Hindlimb muscle (tissue), 1 donor: ENCODE measurements at places on chromosomes 5 and 9.
A peak's percentile ranks its signal among the peaks of the same experiment; 100 is the strongest.

- DNase-seq, result no peak
These were observed 24.3 kb upstream of the PRDM9 start for GRCh38 chr5:23483090-23483489.

- DNase-seq, result no peak
These were observed 24.9 kb downstream of the CNTFR start for GRCh38 chr9:34564617-34565016.

GRCh38 chr5:124658867-124659557 is 87.4 kb downstream of the ZNF608 start:
- no peak for DNase-seq

- no peak for DNase-seq
These were observed 37.3 kb upstream of the TRIO start for GRCh38 chr5:14105718-14106410.

GRCh38 chr9:91037511-91038482 is 236.2 kb downstream of the SYK start:
- no peak for DNase-seq

GRCh38 chr5:159975462-159976019 is 33.4 kb upstream of the TTC1 start:
- no peak for DNase-seq

DNA sequence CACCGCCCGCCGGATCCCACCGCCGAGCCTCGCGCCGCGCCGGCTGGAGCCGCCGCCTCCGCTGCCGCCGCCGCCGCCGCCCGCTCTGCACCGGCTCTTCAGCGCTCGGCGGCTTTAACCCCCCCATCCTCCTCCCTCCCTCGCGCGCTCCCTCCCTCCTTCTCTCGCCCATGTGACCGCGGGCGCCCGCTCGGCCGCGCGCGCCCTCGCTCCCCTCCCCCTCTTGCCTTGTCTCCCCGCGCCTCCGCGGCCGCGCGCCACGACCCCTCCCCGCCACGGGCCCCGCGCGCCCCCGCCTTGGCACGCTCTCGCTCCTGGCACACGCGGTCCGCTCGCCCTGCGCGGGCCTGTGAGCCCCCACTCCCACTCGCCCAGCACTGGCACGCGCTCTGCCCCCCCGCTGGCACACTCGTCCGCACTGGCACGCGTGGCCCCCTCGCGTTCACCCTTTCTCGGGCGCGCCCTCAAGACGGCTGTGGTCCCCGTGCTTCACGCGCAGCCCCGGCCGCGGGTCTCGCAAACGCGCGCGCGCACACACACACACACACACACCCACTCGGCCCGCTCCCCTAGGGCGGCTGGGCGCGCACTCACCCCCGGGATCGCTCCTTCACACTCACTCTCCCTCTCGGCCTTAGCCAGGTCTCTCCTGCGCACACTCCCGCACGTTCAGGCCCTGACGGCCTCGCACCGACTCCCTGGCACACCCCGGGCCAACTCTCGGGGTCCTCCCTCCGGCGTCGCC is at the start of gene CNTFR:
TSS of gene CNTFR (minus strand) at position 89 of the 745 bp plus-strand sequence. CDS start 20,743 bp downstream, outside the sequence.
- DNase-seq, result peak; percentile 83

DNA sequence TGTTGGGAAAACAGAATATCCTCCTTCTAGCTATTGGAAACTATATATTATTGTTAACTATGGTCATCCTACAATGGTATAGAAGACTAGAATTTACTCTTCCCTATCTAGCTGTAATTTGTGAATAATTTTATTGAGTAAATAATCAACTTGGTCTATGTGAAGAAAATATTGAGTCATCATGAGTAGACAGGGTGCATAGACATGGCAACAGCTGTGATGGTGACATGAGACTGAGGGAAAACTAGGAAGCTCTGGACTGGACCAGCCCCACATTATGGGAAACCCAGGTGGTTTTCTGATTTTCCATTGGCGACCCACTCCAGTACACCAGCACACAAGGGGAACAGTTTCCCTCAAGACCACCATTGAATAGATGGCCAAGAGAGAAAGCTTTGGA is 95.0 kb downstream of the APBA1 start:
- no peak for DNase-seq

DNA sequence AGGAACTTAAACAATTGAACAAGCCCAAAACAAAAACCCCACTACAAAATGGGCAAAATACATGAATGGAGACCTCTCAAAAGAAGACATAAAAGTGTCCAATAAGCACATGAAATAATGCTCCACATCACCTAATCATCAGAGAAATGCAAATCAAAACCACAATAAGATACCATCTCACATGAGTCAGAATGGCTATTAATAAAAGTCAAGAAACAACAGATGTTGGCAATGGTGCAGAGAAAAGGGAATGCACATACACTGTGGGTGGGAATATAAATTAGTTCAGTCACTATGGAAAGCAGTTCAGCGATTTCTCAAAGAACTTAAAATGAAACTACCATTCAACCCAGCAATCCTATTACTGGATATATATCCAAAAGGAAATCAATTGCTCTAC is 337.4 kb upstream of the GRIA1 start:
- DNase-seq, result no peak

DNA sequence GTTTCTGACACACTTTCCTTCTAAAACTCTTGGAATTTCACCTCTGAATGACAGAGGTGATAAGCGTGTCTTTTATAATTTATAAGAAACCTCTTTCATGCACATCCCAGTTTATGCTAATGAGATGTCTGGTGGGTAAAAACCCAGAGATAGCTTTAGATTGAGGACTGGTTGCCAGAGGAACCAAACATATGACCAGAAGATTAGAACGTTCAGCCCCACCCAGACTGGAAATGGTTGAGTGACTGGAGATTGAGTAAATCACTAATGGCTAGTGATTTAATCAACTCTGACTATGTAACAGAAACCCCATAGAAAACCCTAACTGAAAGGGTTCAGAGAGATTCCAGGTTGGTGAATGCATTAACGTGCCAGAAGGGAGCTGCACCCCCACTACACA is 69.2 kb downstream of the CDH18 start:
- no peak for DNase-seq

DNA sequence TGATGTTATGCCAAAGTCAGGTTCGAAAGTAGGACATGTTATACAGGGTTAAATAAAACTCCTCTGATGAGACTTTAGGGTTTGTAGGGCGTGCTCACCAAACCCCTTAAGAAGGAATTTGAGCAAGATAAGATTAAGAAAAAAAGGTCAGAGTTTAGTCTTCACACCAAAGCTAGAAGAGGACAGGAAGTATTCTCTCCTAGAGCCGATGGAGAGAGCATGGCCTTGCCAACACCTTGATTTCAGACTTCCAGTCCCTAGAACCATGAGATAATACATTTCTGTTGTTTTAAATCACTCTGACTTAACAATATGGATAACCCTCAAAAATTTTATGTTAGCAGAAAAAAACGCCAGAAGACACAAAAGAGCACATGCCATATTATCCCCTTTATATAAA is 16.3 kb upstream of the PLCXD3 start:
- DNase-seq, result no peak

- DNase-seq, result no peak
These were observed 1174.5 kb downstream of the DTWD2 start for GRCh38 chr5:117813850-117814249.

DNA sequence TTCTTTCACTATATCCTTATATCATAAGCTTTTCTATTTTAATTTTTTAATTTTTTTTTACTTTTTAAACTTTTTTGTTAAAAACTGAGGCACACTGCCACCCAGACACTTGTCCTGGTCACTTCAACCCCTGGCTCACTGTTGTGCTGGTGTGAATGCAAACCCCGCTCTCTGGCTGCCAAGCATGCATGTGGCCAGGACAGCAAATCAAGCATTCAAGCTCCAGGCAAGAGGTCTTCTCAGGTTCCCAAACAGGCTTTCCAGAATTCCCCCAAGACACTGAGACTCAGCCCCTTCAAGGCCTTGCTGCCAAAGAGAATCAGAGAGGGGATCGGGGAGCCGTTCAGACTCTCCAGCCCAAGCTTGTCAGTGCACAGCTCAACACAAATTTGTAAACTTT is 139.9 kb downstream of the FANCC start:
- DNase-seq, result no peak

GRCh38 chr5:57687596-57687995 is 205.0 kb upstream of the ACTBL2 start:
- DNase-seq, result no peak

DNA sequence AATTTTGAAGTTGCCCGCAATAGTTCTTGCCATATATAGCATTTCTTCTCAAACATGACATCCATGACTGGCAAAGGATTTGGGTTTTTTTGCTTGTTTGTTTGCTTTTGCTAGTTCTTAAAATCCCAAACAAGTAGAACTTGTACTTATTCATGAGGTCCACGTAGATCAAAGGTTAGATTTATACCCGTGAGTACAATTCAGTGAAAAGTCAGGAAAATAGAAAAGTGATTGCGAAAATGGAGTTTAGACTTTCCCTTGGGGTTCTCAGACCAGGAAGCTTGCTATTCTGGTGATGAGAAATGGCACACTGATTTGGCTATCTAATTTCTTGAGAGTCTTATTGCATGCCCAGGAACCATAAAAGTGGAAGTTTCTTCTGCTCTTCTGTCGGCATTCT is 304.7 kb downstream of the CTNND2 start:
- no peak for DNase-seq

GRCh38 chr9:134011401-134011800 is 13.9 kb upstream of the BRD3OS start:
- no peak for DNase-seq
